ENCODE measurements at places on chromosomes 16 and 17.

GRCh38 chr17:11328770-11329169, 87.8 kb downstream of the SHISA6 start:
- no peak for DNase-seq

GRCh38 chr17:7748076-7748775, 30.7 kb downstream of the DNAH2 start:
- DNase-seq, result no peak

DNA sequence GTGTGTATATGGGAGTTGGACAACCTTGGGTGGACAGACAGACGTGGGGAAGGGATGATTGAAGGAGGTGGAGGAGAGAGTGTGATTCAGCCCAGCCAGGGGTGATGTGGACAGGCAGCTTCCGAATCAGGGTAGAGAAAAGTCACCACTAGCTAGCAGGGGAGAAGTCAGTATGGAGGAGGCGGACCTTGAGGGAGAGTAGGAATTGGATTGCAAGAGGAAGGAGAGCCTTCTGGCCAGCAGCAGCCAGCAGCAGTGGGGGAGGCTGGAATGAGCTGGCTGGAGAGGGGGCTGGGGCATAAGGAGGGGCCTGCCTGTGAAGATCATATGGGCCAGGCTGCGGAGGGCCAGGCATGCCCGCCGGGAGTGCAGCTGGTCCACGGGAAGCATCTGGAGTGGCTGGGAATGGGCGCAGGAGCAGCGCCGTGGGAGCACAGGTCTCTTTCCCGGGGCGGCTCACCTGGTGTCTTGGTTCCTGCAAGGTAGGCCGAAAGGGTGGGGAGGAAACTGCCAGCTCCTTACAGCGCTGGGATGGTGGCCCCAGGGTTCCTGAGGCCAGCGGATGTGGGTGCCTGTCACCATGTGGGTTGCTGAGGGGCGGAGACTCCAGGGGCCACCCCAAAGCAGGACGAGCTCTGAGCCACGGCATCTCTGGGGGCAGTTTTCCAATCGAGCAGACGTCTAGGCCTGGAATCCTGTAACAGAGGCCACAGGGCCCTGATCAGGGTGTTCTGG, 235.3 kb downstream of the SEC14L1 start:
- DNase-seq, result no peak

DNA sequence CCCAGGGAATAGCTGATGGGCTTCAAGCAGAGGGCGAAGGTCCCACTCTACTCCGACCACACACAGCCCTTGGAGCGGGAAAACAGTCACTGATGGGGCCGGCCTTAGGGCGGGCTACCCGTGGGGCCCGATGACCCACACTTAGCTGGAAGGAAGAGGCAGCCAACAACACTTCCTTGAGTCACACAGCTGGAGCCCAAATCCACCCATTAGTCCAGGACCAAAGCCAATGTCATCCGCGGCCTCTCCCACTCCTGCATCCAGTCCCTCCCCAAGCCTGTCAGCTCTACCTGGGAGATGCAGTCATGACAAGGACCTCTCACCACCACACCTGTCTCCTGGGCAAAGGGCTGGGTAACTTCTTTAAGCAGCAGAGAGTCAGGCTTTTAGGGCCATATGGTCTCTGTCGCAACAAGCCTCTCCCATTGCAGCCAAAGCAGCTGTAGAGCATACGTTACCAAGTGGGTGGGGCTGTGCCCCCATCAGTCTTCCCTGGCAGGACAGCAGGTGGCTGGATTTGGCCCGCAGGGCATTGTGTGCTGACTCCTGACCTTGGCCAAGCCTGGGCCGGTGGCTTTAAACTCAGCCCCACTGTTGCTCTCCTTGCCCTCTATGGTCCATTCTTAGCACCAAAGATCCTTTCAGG, 110.7 kb downstream of the SOCS1 start:
- no peak for DNase-seq

- DNase-seq, result no peak
Measured at GRCh38 chr17:7478276-7479212, 887 bp downstream of the ZBTB4 start.

GRCh38 chr17:28698253-28698941, 13.3 kb downstream of the PROCA1 start:
- no peak for DNase-seq

GRCh38 chr17:77326076-77326591, 185.4 kb downstream of the SEC14L1 start:
- no peak for DNase-seq

DNA sequence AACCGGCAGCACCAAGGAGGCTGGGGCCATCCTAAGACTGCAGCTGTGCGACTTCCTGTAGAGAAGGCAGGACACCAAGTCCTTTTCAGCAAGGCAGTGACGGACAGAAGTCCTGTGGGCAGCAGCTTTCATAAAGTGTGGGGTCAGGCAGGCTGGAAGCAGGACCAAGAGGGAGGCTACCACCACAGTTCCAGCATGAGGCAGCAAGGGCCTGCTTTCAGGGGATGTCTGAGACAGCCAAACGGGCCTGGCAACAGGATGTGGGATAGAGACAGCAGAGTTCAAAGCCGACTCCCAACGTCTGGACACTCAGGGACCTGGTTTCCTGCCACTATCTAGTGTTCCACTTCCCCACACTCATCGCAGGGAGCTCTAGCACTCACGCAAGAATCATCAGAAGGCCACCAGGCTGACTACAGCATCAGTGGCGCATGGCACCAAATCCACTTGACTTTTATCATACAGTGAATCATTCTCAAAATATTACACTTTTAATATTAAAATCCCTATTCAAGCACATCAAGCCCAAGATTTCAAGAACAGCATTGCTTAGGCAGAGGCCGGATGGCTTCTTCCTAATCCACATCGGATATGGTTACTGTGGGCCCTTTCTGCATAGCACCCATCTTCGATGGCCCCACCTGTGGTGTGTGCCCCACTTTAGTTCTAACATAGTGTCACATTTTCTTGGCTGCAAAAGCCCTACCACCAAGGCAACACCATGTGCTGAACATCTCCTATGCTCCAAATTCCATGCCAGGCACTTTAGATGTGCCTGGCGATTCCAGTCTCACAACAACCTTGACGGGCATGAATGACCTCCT, 5.2 kb downstream of the USP7 start:
- no peak for DNase-seq

GRCh38 chr17:11852231-11852630, 145.0 kb downstream of the ZNF18 start:
- DNase-seq, result no peak

- DNase-seq, result no peak
Measured at GRCh38 chr17:77649717-77650211, 308.7 kb upstream of the TNRC6C start.

GRCh38 chr17:17417718-17418181, 59.0 kb upstream of the MED9 start:
- no peak for DNase-seq

DNA sequence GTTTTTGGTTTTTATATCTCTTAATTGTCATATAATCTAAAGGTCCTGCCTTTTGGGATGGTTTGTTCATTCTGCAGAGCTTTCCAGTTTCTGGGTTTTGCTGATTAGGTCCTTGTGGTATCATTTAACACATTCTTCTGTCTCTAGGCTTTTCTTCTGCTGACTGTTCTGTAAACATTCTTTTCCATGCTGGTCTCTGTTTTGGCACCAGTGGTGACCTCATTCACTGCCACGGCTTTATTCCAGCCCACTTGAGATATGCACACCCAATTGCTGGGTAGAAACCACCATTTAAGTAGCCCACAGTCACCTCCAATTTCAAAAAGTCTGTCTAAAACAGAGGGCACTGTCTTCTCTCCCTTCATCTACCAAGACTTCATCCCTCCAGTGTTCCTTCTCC, 31.1 kb upstream of the COX10 start:
- no peak for DNase-seq

- no peak for DNase-seq
Measured at GRCh38 chr17:27471321-27472269, 15.3 kb downstream of the KSR1 start.

- peak; percentile 91 for DNase-seq
Measured at GRCh38 chr17:43388359-43389045, 10.3 kb upstream of the ARL4D start.

GRCh38 chr16:3131755-3132377, 3.0 kb upstream of the ZNF213 start:
- no peak for DNase-seq

DNA sequence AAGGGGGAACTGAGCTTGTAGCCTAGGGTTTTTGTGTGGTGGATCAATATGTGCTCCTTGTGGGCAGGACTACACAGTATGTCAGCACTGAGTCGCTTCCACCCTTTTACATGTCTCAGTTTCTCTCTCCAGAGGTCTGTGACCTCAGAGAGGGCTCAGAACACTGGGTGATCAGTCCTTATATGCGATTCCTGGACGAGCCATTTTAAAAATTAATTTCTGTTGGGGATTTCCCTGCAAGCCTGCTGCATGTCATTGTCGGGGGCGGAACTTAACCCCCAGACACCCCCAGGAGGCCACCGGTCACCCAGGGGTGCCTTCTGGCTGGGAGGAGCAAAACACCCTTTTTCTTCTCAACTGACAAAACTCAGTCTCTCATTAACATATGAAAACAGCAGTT, 14.1 kb downstream of the DHRS7B start:
- DNase-seq, result no peak

GRCh38 chr17:62906881-62907280, 59.2 kb upstream of the TANC2 start:
- DNase-seq, result no peak

- no peak for DNase-seq
Measured at GRCh38 chr16:50274326-50275097, 8.2 kb downstream of the ADCY7 start.

DNA sequence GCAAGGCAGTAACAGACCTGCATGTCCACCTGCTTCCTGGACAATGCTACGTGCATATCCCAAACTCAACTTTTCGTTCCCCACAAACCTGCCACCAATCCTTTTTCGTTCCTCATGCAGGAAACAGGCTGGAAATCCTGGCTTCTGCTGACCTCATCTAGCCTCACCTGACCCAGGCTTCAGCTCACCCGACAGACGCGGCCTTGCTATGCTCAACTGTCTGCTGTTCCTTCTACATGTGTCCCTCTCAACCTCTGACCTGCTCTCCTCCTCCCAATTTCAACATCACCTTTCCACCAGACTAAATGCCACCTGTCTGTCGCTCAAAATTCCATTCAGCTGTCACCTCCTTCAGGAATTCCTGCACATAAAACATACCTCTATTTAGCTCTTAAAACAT, 44.5 kb downstream of the XPO6 start:
- no peak for DNase-seq

GRCh38 chr16:5019775-5020174, 14.0 kb downstream of the NAGPA start:
- no peak for DNase-seq

GRCh38 chr17:34248511-34249024, 6.5 kb upstream of the CCL2 start:
- DNase-seq, result no peak

- DNase-seq, result peak; percentile 2
Measured at GRCh38 chr17:17125136-17126084, 80.7 kb downstream of the PLD6 start.

DNA sequence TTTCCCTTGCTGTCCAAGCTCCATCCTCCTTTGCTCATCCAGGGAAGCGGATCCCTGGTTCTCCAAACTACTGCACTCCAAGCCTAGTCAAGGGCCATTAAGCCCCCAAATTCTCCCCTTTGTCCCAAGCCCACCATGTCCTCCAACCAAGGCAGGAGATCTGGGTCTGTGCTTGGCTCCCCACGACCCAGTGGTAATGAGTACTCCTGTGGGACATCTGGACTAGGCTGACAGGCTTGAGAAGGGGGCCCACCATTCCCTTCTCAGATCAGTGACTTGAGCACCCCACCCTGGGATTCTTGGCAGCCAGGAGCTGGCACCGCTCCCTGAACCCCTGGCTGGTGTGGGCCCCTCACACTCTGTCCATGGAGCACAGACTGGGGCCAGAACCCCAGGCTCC, 17.1 kb downstream of the OSBPL7 start:
- DNase-seq, result no peak

DNA sequence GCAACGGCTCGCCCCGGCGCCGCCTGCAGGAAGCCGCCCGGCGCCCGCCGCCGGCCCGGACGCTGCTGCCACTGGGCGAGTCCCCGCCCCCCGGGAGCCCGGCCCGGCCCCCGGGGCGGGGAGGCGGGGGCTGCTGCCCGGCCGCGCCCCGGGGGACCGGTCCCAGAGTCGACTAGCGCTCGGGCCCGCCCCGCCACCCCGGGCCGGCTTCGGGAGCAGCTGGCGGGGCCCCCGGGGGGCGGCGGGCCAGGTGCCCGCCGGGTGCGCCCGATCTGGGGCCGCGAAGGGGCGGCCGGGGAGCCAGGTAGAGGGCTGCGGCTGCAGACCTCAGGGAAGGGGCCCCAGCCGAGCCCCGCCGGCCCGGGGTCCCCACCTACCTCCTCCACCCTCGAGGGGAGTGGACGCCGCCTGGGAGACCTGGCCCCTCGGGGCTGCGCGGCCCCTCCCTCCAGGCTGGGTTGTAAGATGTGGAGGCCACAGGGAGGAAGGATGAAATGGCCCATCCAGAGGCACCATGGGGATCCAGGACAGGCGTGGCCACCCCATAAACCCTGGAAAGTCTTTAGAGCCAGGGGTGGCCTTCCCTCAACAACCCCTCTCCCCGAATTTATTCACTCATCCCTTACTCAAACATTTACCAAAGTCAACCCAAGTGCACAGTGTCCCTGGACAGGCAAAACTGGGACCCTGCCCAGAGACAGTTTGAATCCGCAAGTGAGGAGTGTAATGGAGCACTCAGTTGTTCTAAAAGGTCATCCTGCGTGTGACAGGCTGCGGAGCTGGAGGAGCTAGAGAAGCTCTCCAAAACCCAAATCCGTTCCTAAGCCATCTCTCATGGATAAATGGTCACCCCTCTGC, at the start of gene CDYL2:
Gene CDYL2 (minus strand): TSS at position 73 of the 858 bp plus-strand sequence. CDS start 425 bp downstream, outside the sequence.
- no peak for DNase-seq

DNA sequence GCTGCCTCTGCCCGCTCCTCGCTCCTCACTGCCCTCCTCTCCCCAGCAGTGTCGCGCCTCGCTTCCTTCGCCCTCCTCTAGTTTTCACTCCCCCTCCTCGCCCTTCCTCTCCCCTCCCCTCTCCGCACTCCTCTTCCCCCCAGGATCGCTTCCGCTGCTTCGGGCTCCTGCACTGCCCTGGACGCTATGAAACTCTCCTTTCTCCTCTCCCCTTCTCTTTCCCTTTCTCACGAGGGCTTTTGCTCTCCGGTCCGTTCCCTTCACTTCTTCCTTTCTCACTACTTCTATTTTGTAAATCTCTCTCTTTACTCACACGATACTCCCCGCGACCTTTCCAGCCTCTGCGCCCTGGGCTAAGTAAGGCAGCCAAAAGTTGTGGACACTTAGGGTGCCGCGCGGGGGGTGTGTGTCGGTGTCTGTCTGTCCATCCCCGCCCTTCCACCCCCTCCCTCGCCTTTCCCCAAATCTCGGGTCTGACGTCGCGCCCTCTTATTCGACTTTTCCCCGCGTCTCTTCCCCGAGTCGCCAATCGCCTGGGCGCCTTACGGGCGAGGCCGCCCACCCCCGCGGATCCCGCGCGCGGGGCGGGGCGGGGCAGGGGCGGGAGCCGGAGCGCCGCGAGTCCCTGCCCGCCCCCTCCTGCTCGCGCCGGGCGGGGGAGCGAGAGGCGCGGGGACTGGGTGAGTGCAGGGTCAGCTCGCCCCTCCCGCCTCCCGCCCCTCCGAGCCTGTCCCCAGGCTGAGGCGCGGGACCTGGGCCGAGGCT, at the start of gene IRX3:
Gene IRX3 (minus strand): TSS at position 422 of the 765 bp plus-strand sequence. CDS start 737 bp downstream, outside the sequence.
- DNase-seq, result peak; percentile 25

Measured in NCI-H2081 (cell line).